Right lung (tissue), 10 donors: ENCODE measurements at places on chromosomes 1 and 21.

- no peak for DNase-seq
Measured at GRCh38 chr1:3456964-3457909, 2.8 kb downstream of the ARHGEF16 start.

GRCh38 chr1:227214207-227214606, 104.1 kb downstream of the CDC42BPA start:
- no peak for DNase-seq

DNA sequence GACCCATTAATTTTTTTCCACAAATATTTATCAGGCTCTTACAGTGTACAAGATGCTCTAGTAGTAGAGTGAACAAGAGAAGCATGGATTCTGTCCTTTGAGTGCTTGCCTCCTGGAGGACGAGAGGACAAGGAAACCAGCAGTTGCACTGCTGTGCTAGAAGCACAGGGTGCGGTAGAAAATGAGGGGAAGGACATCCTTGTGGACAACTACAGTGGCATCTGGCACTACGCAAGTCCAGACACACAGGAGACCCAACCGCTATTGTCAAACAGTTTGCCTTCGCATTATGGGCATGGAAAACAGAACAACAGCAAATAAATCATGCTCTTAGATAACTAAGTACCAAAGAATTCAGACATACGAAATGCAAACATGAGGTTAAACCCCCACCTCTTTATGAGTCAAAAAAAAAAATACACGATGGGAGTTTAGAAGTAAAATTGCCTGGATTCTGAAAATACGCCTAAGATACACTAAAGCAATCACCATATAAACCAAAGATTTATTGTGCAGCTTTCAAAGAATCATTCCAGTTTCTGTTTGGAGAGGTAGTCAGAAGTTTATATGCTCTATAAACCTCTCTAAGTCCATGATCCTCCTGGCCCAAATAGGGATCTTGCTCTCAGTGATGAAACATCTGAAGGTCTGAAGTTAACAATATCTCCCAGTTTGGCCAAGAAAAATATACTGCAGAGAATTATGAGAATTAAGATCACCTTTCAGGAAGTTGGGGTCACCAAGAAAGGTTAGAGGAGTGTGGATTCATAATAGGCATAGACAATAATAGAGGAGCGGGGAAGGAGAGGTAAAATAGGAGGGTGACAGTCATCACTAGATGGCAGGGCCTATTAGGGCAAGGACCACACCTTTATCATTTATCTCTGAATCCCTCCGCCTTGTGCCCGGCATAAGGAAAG, 307.8 kb downstream of the NFIA start:
- no peak for DNase-seq

DNA sequence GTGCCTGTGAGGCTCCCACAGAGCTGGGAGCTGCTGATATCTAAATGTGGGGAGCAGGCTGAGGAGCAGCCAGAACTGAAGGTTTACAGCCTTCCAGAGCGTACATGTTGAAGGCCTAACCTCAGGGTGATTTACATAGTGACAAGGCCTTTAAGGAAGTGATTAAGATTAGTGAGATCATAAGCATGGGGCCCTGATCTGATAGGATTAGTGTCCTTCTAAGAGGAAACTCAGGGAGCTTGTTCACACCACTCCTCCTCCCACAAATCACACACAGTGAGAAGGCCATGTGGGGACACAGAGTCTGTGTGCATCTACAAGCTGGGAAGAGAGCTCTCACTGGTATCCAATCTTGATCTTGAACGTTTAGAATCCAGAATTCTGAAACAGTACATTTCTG, 92.3 kb upstream of the NBPF6 start:
- DNase-seq = no peak

DNA sequence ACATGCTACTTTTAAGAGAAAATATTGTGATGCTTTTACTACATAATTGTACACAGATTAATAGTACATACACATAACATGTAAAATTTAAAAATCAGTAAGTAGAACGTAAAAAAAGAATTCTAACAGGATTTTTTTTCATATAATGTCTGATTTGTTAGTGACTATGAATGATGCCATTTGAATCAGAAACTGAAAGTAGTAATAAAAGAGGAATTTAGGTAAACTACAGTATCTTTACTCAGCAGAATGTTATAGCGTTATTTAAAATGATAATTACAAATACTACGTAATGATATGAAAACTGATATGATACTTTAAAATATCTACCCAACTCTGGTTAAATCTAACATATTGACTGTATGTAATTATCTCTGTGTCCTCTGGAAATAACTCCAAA, 116.1 kb downstream of the DENND1B start:
- DNase-seq = no peak

DNA sequence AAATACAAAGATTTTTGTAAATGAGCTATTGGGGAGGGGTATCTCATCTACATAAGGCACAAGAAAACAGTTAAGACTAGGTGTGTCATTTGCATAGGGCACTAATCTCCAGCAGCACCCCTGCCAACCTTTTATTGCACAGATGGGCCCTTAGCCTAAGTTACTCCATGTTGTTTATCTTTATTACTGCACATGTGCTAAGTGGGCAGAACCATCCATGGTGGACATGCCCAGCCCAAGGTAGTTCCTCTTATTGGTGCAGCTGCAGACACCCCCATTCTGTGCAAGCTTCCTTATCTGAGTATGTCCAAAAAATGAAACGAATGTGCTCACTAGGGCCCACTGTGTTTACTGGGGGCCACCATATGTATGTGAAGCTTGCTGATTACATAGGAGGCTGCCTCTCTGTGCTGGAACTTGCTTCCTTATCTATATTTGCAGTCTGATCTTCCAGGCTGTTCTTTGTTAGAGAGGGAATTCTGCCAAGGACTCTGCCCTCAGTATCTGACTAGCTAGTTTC, 77.3 kb upstream of the NEK7 start:
- DNase-seq = no peak
